ENCODE measurements at places on chromosomes 6 and 20.
A peak's percentile ranks its signal among the peaks of the same experiment; 100 is the strongest.

GRCh38 chr20:57831326-57831992, 121.6 kb upstream of the PMEPA1 start:
- no peak for DNase-seq

- DNase-seq, result no peak
These were observed 36.1 kb downstream of the GMPR start for GRCh38 chr6:16274483-16274882.

DNA sequence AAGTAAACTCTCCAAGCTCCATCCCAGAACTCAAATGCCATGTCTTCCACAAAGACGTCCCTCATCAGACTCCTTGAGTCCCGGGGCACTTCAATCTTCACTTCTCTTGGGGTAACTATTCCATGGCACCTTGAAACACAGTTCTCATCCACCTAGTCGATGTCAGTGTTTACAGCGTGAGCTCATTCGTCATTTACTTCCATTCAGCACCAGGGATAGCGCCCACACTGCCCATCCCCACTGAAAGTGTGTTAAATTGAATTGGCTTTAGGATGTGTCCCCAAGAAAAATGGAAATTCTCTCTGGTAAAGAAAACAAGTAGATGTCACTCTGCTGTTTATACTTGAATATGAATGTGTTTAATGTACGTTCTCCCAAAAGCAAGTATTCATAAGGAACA, 31.3 kb downstream of the KCNK15 start:
- peak; percentile 33 for DNase-seq

DNA sequence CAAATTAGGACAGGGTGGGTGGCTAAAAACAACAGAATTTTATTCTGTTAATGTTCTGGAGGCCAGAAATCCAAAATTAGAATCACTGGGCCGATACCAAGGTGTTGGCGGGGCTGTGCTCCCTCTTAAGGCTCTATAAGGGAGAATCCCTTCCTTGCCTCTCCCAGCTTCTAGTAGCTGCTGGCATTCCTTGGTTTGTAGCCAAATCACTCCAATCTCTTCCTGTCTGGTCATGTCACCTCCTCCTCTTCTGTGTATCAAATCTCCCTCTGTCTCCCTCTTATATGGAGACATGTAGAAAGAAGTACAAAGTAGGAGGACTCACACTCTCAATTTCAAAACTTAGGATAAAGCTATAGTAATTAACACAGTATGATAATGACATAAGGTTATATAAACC, 102.9 kb upstream of the SIRPA start:
- DNase-seq, result no peak

GRCh38 chr6:63553208-63553607, 19.1 kb upstream of the LOC128125822 start:
- DNase-seq, result no peak

GRCh38 chr6:37503309-37503965, 3.7 kb upstream of the CCDC167 start:
- DNase-seq, result no peak

GRCh38 chr20:41978246-41978790, 360.1 kb upstream of the CHD6 start:
- DNase-seq, result no peak

- no peak for DNase-seq
These were observed 852.2 kb upstream of the CITED2 start for GRCh38 chr6:140226637-140227036.

DNA sequence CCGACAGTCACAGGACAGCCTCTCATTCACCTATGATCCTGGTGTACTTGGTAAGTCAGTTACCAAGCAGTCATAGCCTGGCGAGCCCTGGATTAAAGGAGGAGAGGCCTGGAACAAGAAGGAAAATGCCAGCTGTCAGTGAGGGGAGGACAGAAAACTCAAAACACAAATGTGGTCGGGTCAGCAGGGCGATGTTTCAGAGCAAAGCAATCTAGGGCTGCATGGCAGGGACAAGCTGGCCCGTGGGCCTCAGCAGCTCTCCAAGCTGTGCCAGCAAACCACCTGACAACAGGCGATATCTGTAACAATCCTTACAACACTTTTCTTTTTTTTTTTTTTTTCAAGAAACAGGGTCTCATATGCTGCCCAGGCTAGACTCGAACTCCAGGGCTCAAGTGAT, 40.3 kb downstream of the MGME1 start:
- DNase-seq, result no peak

GRCh38 chr6:17497535-17498095, 102.5 kb upstream of the FAM8A1 start:
- no peak for DNase-seq

GRCh38 chr6:43328528-43328927, 19.9 kb upstream of the CRIP3 start:
- no peak for DNase-seq

- DNase-seq, result no peak
These were observed 750 bp downstream of the MAP7 start for GRCh38 chr6:136549300-136550044.

GRCh38 chr20:52105442-52106422, 85.8 kb downstream of the ZFP64 start:
- DNase-seq, result no peak

GRCh38 chr6:150641398-150642139, 41.9 kb downstream of the PLEKHG1 start:
- peak; percentile 19 for DNase-seq

- DNase-seq, result no peak
These were observed 72.1 kb downstream of the SLC24A3 start for GRCh38 chr20:19284400-19285178.

GRCh38 chr6:46583081-46583480, 69.5 kb downstream of the CYP39A1 start:
- DNase-seq, result no peak

DNA sequence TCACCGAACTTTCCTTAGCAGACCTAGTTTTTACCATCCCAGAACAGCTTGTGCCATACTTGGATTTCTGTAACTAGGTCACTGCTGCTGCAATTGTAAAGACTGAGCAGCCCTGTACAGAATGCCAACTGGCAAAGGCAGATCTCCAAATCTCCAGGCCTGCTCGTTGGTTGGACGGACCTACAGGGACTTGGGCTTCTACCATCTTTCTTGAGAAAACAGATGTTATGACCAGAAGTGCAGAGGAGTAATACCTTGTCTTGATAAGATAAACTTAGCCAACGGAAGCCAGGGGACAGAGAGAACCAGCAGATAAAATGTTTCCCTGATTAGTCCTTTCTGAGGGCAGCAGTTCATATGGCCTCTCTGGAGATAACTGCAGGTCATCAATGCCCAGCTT, 304.1 kb downstream of the RFPL4B start:
- DNase-seq, result no peak

DNA sequence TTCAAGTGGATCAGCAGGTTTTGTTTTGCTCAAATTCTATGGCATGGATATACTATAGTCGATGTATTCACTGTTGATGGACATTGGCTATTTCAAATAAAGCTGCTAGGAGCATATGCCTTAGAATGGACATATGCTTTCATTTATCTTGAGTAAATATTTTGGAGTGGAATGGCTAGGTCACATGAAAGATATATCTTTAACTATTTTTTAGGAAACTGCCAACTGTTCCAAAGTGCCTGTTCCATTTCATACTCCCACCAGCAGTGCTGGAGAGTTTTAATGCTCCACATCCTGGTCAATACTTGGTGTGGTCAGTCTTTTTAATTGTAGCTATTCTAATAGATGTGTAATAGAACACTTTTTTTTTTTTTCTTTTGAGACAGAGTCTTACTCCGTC, 81.1 kb upstream of the PIM1 start:
- no peak for DNase-seq

- no peak for DNase-seq
These were observed 2.6 kb downstream of the MCUR1 start for GRCh38 chr6:13811627-13812358.

DNA sequence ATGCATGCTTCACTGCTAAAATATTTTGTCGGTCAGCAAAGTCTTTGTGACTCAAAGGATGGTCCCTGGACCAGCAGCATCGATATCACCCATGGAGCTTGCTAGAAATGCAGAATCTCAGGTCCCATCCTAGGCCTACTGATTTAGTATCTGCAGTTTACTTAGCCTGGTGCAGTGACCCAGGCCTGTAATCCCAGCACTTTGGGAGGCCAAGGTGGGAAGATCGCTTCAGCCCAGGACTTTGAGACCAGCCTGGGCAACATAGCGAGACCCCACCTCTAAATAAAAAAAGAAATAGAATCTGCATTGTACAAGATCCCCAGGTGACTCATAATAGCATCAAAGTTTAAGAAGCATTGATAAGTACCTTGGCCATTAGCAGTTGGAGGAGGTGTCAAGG, 248.7 kb downstream of the CD83 start:
- DNase-seq, result no peak

GRCh38 chr6:43707269-43707668, 19.7 kb upstream of the MRPS18A start:
- no peak for DNase-seq

- peak; percentile 83 for DNase-seq
These were observed 289.7 kb downstream of the KCNQ5 start for GRCh38 chr6:72911463-72912155.

GRCh38 chr6:17503051-17503450, 97.1 kb upstream of the FAM8A1 start:
- no peak for DNase-seq

DNA sequence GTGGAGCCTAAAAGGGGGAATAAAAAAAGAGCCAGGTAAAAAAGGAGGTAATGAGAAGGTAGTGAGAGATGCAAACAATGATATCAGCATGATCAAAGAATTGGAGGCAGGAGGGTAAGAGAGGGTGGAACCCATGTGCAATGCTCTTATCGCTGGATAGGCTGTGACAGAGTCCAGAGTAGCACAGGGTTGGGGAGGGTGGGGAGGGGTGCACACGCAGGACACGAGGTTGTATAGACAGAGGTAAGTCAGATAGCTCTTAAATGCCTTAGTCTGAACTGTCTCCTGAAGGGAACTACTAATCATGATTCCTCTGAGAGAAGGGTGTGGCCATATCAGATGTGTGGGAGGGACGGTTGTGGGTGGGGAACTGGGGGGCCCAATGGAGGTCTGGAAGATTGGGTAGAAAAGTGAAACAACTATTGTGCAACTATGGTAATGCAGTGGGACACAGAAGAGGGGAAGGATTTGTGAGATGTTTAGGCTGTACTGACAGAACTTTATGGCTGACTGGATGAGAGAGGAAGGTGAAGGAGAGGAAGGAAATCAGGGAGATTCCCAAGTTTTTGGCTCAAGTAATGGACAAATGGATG, 354.8 kb downstream of the BTBD9 start:
- DNase-seq, result no peak
